Purkinje cell (primary cell): ENCODE measurements at places on chromosomes 6 and 20. TPM values are rescaled to one million over a fixed set of nuclear protein-coding genes. Genes with fewer than 3 reads are reported as not detected.

Gene WFDC11
- not detected in 2 replicates for polyA plus RNA-seq

Gene NFS1
- 61.6 and 97.9 TPM in 2 replicates for polyA plus RNA-seq

Gene UNC5CL
- not detected in 2 replicates for polyA plus RNA-seq

Gene DDO
- 1.1 and 2.1 TPM in 2 replicates for polyA plus RNA-seq

Gene IL20RA
- polyA plus RNA-seq, result 91.5 and 153 TPM in 2 replicates

Gene SYTL3
- not detected in 2 replicates for polyA plus RNA-seq

Gene PRL
- polyA plus RNA-seq, result not detected in 2 replicates

Gene KIAA1755
- 0.91 and 1.2 TPM in 2 replicates for polyA plus RNA-seq

Gene TBXT
- polyA plus RNA-seq, result not detected in 2 replicates

Gene SDCBP2
- 3.9 and 5.5 TPM in 2 replicates for polyA plus RNA-seq

Gene CABLES2
- polyA plus RNA-seq, result 1.1 and 1.8 TPM in 2 replicates

Gene IL17F
- polyA plus RNA-seq, result 7.1 and 12.9 TPM in 2 replicates
